ENCODE measurements at places on chromosomes 6 and 20.

DNA sequence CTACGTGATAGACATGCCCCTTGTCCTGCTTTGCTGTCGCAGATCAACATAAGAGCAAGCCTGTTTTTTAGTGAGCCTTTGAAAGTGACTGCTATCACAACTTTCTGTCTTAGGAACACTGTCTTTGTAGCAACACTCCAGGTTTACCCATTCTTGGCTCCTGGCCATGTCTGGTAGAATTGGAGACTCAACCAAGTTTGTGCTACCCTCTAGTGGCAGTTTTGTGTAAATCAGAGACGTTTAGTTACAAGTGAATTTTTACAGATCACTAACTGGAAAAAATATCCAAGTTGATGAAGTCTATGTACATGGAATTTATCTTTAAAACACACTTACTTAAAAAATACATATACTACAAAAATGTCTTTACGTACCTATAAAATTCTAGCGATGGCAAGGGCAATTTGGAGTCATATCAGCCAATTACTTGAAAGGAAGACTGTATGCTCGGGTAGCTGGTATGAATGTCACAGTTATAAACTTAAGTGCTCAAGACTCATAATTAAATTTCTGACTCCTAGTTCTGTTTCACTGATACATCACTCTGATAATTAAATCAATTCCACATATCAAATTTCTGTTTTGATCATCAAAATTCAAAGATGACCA lies 101.4 kb downstream of the ADGB start:
- DNase-seq, result peak; percentile 67

DNA sequence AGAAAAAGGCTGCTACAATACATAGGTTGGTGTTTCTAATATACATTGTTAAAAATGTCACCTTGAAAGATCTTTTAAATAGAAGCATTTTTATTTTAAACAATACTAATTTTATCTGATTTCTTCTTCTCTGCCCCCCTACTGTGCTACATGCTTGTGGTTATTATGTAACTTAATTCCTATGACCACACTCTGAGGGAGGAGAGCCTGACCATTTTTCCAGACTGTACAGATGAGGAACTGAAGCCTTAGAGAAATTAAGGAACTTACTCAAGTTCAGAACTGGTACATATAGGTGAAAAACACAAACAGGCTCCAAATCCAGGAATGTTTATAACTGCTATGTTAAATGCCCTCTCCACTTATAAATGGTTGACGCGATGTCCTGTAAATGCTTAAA lies 43.4 kb upstream of the ARHGAP18 start:
- DNase-seq, result no peak

DNA sequence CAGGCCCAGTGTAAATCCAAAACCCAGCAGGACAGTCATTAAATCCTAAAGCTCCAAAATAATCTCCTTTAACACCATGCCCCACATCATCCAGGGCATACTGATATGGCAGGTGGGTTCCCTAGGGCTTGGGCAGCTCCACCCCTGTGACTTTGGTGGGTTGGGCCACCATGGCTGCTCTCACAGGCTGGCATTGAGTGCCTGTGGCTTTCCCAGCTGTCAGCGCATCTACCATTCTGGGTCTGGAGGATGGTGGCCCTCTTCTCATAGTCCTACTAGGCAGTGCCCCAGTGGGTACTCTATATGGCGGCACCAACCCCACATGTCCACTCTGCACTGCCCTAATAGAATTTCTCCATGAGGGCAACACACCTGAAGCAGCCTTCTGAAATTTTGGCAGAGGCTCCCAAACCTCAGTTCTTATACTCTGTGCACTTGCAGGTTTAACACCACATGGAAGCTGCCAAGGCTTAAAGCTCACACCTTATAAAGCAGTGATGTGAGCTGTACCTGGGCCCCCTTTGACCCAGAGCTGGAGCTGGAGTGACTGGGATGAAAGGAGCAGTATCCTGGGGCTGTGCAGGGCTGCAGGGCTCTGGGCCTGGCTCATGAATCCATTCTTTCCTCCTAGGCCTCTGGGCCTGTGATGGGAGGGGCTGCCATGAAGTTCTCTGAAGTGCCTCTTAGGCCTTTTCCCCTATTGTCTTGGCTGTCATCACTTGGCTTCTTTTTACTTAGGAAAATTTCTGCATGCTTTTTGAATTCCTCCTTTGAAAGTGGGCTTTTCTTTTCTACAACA lies 765.5 kb upstream of the EPHA7 start:
- DNase-seq, result no peak

DNA sequence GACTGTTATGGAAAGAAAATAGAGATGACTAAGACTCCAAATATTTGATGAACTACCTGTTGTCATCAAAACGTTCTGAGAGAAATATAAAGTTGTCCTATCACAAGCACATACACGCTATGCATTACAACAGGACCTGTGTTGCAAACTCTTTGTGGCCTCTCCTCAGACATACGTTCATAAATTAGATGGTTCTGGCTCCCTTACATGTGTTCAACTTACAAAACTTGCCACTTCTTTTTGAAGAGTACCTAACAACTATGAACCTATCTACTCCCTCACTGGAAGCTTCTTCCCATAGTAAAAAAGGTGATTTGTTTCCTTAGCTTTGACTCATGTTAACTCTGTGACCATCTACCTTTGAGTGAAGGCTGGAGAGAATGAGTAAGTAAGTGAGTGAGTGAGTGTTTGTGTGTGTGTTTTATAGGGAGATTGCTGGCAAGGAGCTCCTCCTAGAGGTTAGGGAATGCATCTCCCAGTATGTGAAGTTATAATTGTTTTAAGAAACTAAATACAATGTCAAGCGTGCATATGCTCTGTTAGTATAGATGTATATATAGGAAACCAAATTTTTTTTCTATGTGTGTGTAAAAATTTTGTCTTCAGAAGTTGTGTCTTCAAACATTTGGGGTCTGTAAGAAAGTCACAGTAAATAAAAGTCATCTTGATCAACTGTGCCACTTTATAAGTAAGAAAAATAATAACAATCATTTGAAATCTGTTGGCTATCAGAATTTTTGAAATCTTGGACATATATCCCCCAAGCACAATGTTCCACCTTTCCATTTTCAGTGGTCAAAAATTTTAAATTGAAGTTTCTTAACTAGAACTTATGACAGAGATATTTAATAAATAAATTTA lies 1211.1 kb upstream of the GJE1 start:
- no peak for DNase-seq

- no peak for DNase-seq
These were observed 71.1 kb upstream of the BLCAP start for GRCh38 chr20:37598575-37599342.

DNA sequence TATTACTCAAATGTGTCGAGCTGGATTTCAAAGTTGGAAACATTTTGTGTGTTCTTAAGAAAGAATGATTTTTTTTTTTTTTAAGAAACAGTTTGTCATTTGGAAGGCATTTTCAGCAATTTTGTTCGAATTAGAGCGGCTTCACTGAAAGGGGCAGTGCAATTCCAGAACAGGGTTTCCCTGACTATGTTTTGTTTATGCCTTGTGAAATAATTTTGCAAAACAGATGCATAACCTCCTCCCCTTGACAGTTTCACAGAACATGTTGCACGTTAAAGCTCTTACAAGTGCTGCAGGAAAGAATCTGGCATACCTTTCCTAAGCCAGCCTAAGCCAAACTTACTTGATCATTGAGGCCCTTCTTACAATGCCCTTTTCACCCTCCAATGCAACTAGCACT lies 216.0 kb upstream of the SSTR4 start:
- no peak for DNase-seq

GRCh38 chr6:108363113-108363512 lies 68.3 kb downstream of the AFG1L start:
- DNase-seq, result no peak

DNA sequence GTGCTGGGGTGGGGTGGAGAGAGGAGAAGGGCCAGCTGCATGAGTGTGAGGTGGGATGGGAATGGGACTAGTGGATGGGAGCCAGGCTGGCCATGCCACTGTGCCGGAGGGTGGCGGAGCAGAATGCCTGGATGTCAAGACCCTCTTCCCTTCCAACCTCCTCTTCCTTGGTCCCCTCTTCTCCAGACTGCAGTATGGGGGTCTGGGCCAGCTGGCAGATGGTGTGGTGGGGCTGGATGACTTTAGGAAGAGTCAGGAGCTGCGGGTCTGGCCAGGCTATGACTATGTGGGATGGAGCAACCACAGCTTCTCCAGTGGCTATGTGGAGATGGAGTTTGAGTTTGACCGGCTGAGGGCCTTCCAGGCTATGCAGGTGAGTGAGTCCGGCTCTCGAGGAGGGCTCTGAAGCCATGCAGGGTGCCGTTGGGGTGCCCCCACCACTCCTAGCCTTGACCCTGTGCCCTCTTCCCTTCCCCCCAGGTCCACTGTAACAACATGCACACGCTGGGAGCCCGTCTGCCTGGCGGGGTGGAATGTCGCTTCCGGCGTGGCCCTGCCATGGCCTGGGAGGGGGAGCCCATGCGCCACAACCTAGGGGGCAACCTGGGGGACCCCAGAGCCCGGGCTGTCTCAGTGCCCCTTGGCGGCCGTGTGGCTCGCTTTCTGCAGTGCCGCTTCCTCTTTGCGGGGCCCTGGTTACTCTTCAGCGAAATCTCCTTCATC lies 7.7 kb downstream of the DDR1 start:
- DNase-seq, result no peak

All from DMS153 (cell line).